Natural killer cell treated with Interleukin-12 subunit alpha and Interleukin-12 subunit beta and Interleukin-15 and Interleukin-18, amount 100 ng/mL, for 72 hours (primary cell): ENCODE measurements at places on chromosomes 2 and 18. TPM values are rescaled to one million over a fixed set of nuclear protein-coding genes. Genes with fewer than 3 reads are reported as not detected.

The SNED1 gene
- total RNA-seq = not detected

GRCh38 chr2:17640406-17640805 lies 99.9 kb downstream of the VSNL1 start:
- no peak for DNase-seq

DNA sequence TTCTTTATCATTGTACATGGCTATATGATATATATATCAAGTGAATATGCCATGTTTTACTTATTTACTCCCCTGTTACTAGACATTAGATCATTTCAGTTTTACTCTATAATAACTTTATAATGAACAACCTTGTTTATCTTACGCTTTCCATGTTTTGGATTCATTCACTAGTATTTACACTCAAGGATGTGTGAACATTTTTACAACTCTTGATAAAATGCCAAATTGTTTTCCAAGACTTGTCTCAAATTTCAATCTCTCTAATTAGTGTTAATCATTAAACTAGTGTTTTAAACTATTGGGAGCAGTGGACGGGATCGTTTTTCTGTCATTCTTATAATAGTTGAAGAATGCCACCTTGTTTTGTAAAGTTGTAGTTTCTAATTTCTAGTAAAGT lies 51.5 kb upstream of the B3GNT7 start:
- DNase-seq = no peak

GRCh38 chr2:96100893-96101304 lies 15.5 kb downstream of the ADRA2B start:
- DNase-seq = peak; percentile 51

DNA sequence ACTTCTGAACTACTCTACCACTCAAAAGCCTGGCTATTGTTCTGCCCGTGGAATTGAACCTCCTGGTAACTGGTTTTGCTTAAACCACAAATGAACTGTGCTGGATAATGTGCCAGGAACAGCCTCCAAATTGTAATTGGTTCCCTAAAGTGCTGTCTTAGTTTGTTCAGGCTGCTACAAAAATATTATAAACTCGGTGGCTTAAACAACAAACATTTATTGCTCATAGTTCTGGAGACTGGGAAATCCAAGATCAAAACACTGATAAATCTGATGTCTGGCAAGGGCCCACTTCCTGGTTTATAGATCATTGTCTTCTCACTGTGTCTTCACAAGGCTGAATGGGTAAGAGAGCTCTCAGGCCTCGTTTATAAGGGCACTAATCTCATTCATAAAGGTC lies 149.2 kb upstream of the NCKAP5 start:
- DNase-seq = no peak

GRCh38 chr2:179538406-179539123 lies 273.9 kb upstream of the SESTD1 start:
- DNase-seq = no peak
